ENCODE measurements at places on chromosomes 1 and 21.

GRCh38 chr1:30892671-30893073 is 15.9 kb downstream of the SDC3 start:
- no peak for DNase-seq

- DNase-seq: no peak
Observed at GRCh38 chr1:214854126-214854875, 228.2 kb upstream of the KCNK2 start.

DNA sequence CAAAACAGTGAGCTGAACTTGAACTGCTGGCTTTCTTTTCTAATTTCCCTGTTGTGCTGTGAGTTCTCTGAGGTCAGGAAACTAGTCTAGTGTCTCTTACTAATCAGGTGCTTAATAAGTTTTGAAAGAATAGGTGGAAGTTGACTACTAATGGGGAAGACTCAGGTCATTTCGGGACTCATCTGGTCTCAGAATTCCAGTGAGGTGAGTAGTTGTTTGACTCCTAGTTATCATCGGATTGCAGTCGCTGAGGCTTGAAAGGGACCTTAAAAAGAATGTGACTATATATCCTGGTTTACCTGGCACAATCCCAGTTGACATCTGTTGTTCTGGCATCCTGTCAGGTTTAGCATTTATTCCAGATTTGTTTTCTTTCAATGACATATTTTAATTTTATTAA is 81.4 kb upstream of the SPAG17 start:
- DNase-seq: no peak

DNA sequence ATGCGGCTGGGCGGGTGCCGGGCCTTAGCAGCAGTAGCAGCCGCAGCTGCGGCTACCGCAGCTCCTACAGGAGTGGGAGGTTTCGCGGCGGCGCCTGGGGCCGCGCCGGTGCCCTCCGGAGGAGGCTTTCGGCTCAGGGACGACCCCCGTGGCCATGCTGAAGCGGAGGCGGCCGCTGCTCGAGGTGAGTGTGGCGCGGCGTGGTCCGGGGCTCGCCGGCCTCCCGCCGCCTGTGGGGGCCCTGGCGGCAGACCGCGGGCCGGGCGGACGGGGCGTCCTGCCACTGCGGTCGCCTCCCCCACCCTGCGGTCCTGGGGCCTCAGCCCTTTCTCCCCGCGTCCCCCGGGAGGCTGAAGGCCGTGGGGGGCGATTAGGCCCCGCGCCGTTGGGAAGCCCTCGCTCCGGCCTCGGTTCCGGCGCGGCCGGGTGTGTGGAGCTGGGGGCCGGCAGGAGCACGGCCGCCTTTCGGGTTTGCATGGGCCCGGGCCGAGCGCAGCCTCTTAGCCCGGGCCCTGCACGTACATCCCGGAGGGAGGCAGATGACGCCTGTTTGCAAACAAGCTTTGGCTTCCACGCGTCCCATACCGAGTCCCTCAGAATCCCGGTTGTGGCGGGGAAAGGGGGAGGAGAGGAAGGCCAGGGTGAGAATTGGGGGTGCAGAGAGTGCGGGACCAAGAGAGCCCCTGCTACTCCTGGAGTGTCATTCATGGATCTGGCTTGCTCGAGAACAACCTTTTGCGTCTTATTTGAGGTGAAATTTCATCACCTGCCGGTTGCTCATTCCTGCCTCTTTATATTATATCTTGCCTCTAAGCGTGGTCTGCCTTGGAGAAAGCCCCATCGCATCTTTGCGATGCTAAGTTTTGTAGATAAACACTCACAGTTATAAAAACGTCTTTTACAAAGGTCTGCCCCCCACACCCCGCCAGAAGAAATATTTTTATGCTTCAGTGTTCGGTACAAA is 613 bp downstream of the ZFYVE9 start:
- peak; percentile 89 for DNase-seq

DNA sequence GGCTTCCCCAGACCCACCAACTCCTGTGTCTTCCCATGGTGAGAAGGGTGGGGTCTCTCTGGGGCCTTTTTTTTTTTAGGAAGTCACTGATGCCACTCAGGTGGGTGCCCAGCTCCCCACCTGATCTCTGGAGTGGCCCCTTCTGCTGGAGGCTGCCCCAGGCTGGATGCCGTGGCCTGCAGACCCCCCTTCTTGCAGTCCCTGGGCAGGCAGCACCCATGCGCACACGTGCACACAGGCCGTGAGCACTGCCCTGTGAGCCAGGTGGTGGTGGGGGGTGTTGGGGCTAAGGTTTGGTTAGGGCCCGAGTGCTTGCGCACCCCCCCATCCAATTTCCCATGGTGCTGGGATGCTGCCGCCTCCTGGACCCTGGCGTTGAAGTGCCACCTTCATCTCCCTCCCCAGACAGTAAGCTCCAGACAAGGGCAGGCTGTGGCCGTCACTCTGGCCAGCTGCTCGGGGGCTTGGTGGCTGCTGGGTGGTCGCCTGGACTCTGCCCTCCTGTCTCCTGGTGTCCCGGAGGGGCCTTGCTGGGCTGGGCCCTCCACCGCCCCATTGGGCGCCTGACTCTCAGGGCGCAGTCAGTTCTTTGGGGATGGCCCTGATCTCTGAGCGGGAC is 50.6 kb downstream of the SKI start:
- no peak for DNase-seq

- no peak for DNase-seq
Observed at GRCh38 chr1:243882276-243882675, 32.2 kb upstream of the AKT3 start.

- DNase-seq: no peak
Observed at GRCh38 chr1:106675558-106675957, 380.9 kb upstream of the PRMT6 start.

- DNase-seq: no peak
Observed at GRCh38 chr1:226444901-226445300, 37.0 kb upstream of the PARP1 start.

- DNase-seq: no peak
Observed at GRCh38 chr1:224430511-224431113, 4.0 kb downstream of the WDR26 start.

GRCh38 chr1:41905093-41905675 is 13.5 kb downstream of the HIVEP3 start:
- no peak for DNase-seq

DNA sequence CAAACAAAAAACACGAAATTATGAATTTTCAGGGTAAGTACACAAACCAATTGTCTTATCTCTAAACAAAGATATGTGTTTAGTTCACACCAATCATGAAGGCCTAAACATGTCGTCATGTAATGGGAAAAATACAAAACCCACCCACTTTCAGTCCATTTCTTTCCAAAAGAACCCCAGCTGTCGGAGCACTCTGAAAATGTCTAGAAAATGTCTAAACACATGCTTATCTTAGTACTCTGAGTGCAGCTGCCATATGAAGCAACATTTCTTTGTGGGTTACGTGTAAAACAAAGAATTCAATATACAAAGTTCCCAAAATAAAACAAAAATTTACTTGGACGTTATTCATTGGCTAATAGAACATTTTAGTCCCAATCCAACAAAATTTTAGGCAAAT is 22.7 kb downstream of the SERBP1 start:
- DNase-seq: no peak

DNA sequence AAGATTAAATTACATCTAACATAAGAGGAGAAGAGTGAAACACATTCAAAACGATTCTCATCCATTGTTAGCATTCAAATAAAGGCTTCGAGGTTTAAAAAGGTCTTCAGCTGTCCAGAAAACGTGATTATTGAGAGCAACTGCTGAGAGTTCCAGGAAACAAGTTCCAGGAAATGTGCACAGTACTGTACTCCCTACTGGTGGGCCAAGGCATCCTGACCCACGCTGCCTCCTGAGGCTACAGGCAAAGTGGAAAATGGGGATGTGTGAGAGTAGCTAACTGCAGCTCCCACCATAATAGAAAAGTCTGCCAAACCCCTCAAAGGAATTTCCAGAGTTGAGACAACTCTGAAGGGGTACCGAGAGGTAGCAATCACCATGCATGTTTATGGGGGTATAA is 2.0 kb downstream of the VAV3 start:
- peak; percentile 7 for DNase-seq

GRCh38 chr1:32099426-32099825 is 8.4 kb upstream of the KPNA6 start:
- no peak for DNase-seq

GRCh38 chr1:245599371-245600174 is 444.8 kb downstream of the KIF26B start:
- DNase-seq: peak; percentile 70

GRCh38 chr21:22174746-22175145 is 1176.5 kb downstream of the NCAM2 start:
- no peak for DNase-seq

DNA sequence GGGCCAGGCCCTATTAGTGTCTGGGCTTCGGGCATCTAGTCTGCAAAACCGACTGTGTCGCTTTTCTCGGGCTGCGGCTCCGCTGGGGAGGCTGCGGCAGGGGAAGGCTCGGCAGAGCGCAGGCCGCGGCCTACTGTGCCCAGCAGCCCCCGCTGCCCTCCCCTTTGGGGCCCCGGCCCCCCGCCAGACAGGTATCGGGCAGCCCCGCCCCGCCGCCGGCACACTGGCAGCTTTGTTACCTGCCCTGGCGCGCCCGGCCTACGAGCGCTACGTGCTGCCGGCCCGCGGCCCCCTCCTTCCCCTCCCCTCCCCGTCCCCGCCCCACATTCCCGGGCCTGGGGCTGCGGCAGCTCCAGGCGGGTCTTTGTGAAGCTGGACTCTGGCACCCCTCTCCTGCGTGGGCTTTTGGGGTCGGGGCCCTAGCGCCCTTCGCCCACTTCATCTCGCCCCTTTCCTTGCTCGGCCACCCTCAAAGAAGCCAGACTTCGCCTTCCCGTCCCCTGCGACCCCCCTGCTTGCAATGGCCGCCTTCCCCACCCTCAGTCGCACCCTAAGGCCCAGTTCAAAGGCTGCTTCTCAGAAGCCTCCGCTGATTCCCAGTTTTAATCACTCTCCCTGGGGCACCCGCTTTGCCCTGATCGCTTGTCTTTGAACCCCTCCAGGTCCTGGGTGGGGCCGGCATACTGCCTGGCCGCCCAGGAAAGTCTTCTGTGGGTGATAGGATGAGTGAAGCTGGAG is 48.9 kb upstream of the SLC2A1 start:
- peak; percentile 47 for DNase-seq
